Left lung (tissue), 14 donors: ENCODE measurements at places on chromosomes 7 and 10. TPM values are rescaled to one million over a fixed set of nuclear protein-coding genes. Genes with fewer than 3 reads are reported as not detected.
A peak's percentile ranks its signal among the peaks of the same experiment; 100 is the strongest.

DNA sequence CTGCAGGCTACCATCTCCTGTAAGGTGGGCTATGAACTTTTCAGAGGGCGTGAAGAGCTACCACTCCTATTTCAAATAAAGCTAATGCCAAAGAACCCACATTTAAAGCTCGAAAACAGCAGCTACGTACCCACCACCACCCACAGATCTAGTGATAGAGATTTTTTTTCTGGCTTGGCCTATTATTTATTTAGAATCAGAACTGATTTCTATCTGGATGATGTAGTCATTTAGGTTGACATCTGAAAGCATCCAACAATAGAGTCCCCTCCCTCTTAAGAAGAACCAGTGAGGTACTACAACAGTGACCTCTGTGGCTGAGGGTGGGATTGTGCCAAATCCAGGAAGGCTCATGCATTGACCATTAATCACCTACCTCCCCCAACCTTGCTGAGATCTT is 113.8 kb upstream of the ADO start:
- H3K36me3 ChIP-seq: no peaks in the 10 kb centered on the region
- H3K4me3 ChIP-seq: no peak overlapping the region
- no peak overlapping the region for H3K27ac ChIP-seq
- H3K27me3 ChIP-seq: no peaks in the 10 kb centered on the region
- no peak for DNase-seq

The SMARCD3 gene
- total RNA-seq: 49.4 TPM

GRCh38 chr7:3670898-3671297 is 369.8 kb downstream of the SDK1 start:
- H3K27me3 ChIP-seq: no peaks in the 10 kb centered on the region
- no peaks in the 10 kb centered on the region for H3K36me3 ChIP-seq
- no peak overlapping the region for H3K27ac ChIP-seq
- no peak for DNase-seq

DNA sequence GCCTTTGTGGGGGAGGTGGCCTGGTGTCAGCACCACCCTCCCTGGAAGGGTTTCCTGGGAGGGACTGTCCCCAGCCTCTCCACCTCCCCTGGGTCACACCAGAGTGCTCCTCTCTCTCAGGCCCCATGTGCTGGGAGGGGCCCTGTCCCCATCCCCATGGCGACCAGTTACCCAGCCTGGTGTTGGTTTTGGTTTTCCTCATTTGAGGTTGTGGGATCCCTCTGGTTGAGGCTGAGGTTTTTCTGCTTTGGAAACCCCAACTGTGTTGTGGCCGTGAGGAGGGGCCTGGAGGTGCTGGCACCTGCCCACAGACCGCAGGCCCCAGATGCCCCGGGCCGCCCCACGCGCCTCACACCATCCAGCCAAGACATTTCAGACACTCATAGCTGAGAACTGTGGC is 106.3 kb downstream of the GRK5 start:
- no peak overlapping the region for H3K27ac ChIP-seq
- no peak for DNase-seq
- H3K4me1 ChIP-seq: peaks cover 6% of the 10 kb centered on the region
- no peaks in the 10 kb centered on the region for H3K27me3 ChIP-seq
- H3K4me3 ChIP-seq: no peak overlapping the region

The CYTH3 gene
- total RNA-seq: 21.3 TPM

DNA sequence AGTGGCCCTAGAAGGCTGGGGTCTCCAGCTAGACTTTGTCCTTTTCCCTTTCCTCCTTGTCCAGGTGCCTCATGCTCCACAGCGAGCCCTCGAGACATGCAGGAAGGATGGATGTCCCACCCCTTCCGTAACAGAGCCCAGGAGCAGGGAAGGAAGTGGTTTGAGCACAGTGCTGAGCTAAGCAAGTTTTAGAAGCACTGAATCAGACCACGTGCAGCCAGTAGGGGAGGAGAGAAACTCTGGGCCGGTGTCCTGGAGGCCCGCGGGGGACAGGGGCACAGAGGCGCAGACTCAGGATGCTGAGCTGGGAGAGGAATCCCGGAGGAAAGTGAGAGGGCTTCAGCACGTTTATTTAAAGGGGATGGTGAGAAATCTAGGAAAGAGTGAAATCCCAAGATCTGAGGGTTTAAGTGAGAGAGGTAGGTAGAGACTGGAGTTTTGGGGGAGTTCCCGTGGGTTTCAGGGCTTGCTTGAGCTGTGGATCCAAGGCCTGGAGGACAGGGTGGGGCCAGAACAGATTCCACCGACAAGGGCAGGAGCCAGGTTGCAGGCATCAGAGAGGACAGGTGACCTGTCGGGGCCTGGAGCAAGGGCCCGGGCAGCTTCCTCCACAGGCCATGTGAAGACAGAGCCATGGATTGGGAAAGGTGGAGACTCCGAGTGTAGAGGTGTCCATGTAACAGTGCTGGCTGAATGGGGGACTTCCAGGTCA is 4.4 kb upstream of the IRF5 start:
- H3K27ac ChIP-seq: peak overlapping the region; percentile 35
- DNase-seq: peak; percentile 70
- no peaks in the 10 kb centered on the region for H3K27me3 ChIP-seq
- no peak overlapping the region for H3K4me3 ChIP-seq
- H3K4me1 ChIP-seq: peaks cover 45% of the 10 kb centered on the region
- no peaks in the 10 kb centered on the region for H3K36me3 ChIP-seq

The STAMBPL1 gene
- total RNA-seq: 11.4 TPM

The CASTOR2 gene
- total RNA-seq: 15.4 TPM

- no peaks in the 10 kb centered on the region for H3K4me1 ChIP-seq
- H3K27ac ChIP-seq: peak overlapping the region; percentile 31
- no peaks in the 10 kb centered on the region for H3K27me3 ChIP-seq
- H3K36me3 ChIP-seq: no peaks in the 10 kb centered on the region
- H3K4me3 ChIP-seq: no peak overlapping the region
These were observed 25.5 kb upstream of the RBM33 start for GRCh38 chr7:155618708-155619633.

GRCh38 chr7:106057204-106057961 is 54.7 kb downstream of the SYPL1 start:
- no peak for DNase-seq
- H3K27me3 ChIP-seq: no peaks in the 10 kb centered on the region
- H3K4me3 ChIP-seq: no peak overlapping the region
- no peaks in the 10 kb centered on the region for H3K36me3 ChIP-seq
- no peaks in the 10 kb centered on the region for H3K4me1 ChIP-seq
